ENCODE measurements at places on chromosomes 12 and 14. TPM values are rescaled to one million over a fixed set of nuclear protein-coding genes. Genes with fewer than 3 reads are reported as not detected.
A peak's percentile ranks its signal among the peaks of the same experiment; 100 is the strongest.

DNA sequence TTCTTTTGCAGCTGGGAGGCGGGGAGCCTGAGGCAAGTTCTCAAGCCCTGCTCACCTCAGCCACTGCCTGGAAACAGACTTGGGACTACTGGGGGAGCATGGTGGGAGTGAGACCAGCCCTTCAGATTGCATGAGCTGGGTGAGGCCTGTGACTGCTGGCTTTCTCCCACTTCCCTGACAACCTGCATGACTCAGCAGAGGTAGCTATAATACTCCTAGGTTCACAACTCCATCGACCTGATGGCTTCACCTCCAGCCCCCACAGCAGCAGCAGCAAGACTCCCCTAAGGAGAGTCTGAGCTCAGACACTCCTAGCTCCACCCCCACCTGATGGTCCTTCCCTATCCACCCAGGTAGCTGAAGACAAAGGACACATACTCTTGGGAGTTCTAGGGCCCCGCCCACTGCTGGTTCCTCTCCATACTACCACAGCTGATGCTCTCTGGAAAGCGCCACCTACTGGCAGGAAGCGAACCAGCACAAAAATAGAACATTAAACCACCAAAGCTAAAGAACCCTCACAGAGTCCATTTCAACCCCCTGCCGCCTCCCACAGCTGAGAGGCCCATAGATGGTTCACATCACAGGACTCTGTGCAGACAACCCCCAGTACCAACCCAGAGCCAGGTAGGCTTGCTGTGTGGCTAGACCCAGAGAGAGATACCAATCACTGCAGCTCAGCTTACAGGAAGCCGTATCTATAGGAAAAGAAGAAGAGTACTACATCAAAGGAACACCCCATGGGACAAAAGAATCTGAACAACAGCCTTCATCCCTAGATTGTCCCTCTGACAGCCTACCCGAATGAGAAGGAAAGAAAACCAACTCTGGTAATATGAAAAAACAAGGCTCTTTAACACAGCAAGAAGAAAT, 68.7 kb downstream of the RPAP3 start:
- peak; percentile 45 for DNase-seq
- H3K27ac ChIP-seq: no peak overlapping the region
- no peaks in the 10 kb centered on the region for H3K27me3 ChIP-seq
- no peak overlapping the region for H3K4me3 ChIP-seq

DNA sequence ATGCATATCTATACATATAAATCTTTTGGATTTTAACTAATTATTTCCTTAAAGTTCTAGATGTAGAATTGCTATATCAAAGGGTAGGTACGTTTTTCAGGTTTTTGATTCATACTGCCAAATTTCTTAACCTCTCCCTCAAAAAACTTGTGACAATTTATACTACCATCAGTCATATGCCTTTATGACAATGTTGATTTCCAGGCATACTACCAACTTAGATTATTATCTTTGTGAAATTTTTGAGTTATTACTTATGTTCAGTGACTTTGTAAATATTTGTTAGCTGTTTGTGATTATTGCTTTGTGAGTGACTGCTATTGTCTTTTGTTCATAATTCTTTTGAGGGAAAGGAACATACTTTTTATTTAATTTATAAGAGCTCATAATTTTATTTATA, 107.0 kb downstream of the SLC38A6 start:
- no peak overlapping the region for H3K27ac ChIP-seq
- H3K36me3 ChIP-seq: no peaks in the 10 kb centered on the region
- H3K27me3 ChIP-seq: no peaks in the 10 kb centered on the region
- DNase-seq: no peak

- H3K4me1 ChIP-seq: peaks cover 38% of the 10 kb centered on the region
- DNase-seq: no peak
- no peaks in the 10 kb centered on the region for H3K27me3 ChIP-seq
- no peak overlapping the region for H3K4me3 ChIP-seq
Measured at GRCh38 chr14:95505030-95505589, 11.3 kb downstream of the SYNE3 start.

- no peak for DNase-seq
- no peak overlapping the region for H3K27ac ChIP-seq
- no peaks in the 10 kb centered on the region for H3K27me3 ChIP-seq
- no peaks in the 10 kb centered on the region for H3K36me3 ChIP-seq
- no peak overlapping the region for H3K4me3 ChIP-seq
Measured at GRCh38 chr12:3019005-3019680, 58.0 kb upstream of the TSPAN9 start.

Gene ACOT6
- not detected for total RNA-seq

Gene EFS
- 8.6 TPM for total RNA-seq

Gene KLHL28
- 11.9 TPM for total RNA-seq

Gene VASH1
- 2.6 TPM for total RNA-seq

DNA sequence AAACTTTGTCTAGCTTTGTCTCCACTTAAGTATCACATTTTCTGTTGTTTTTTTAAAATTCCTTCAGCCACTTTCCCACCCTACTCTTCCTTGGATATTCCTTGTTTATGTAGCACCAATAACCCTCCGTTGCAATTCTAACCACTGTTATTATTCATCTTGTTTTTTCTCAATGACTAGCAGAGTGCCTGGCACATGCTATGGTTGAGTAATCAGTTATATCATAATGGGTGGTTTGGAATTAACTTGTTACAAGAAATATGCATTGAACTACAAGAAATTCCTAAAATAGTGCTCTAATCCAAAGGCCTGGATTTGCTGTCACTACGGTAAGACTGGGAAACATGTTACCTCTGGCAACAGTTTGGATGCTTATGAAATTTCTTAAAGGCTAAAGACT, 756.6 kb downstream of the NOVA1 start:
- no peak overlapping the region for H3K27ac ChIP-seq
- no peak for DNase-seq
- H3K36me3 ChIP-seq: no peaks in the 10 kb centered on the region
- H3K4me3 ChIP-seq: no peak overlapping the region
- H3K27me3 ChIP-seq: no peaks in the 10 kb centered on the region

DNA sequence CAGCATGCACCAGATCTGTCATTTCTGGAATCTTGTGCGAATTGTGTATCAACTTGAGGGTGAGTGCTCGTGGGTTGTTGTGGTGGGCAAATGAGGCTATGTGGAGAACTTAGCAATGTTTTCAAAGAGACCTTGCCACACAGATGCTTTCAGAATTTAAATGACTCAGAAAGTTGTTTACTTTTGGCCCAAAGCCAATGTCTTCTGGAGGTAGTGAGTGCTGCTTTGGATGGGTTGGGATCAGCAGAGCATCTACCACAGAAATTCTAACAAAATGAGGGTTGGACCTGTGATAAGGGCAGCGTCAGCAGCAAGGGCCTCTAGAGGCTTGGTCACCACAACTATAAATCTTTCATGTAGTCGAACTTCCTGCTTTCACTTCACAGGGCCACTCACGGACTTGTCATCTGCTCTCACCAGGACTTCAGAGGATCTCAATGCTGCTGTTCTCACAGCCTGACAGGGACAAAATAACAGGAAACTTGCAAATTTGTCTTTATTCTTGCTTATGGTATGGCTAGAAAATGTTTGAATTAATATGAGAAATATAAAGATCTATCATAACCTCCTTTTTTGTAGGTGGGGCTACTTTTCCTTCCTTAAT, 111.4 kb downstream of the DACT1 start:
- H3K27ac ChIP-seq: peak overlapping the region; percentile 19
- DNase-seq: peak; percentile 91
- peaks cover 52% of the 10 kb centered on the region for H3K4me1 ChIP-seq
- no peaks in the 10 kb centered on the region for H3K36me3 ChIP-seq
- no peak overlapping the region for H3K4me3 ChIP-seq
- H3K27me3 ChIP-seq: no peaks in the 10 kb centered on the region

DNA sequence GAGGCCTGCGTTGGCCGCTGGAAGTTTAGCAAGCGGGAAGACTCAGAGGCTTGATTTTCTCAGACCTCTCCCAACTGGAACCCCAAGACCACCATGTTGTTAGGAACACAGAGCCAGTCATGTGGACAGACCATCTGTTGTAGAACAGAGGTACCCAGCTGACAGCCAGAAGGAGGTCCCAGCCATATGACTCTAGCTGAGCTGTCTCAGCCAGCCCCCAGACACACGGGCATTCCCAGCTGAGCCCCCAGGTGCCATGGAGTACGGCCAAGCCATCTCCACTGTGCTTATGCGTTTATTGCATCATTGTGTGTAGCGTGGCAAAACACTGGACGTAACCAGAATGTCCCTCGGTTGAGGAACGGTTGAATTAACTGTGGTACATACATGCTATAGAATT, 421.9 kb downstream of the TMEM132D start:
- no peak overlapping the region for H3K27ac ChIP-seq
- H3K4me3 ChIP-seq: no peak overlapping the region
- H3K4me1 ChIP-seq: no peaks in the 10 kb centered on the region
- DNase-seq: no peak
- H3K36me3 ChIP-seq: no peaks in the 10 kb centered on the region

- DNase-seq: no peak
- no peaks in the 10 kb centered on the region for H3K36me3 ChIP-seq
- H3K4me3 ChIP-seq: no peak overlapping the region
- no peaks in the 10 kb centered on the region for H3K27me3 ChIP-seq
- H3K4me1 ChIP-seq: no peaks in the 10 kb centered on the region
Measured at GRCh38 chr12:29858270-29858786, 74.6 kb upstream of the TMTC1 start.

GRCh38 chr14:31297701-31298344, 90.2 kb upstream of the HECTD1 start:
- no peak overlapping the region for H3K27ac ChIP-seq
- peak; percentile 63 for DNase-seq
- no peak overlapping the region for H3K4me3 ChIP-seq
- peaks cover 61% of the 10 kb centered on the region for H3K36me3 ChIP-seq
- H3K27me3 ChIP-seq: no peaks in the 10 kb centered on the region

Gene SOX5
- not detected for total RNA-seq

GRCh38 chr12:42474391-42474790, 115.2 kb downstream of the PRICKLE1 start:
- H3K36me3 ChIP-seq: peaks cover 13% of the 10 kb centered on the region
- H3K27me3 ChIP-seq: no peaks in the 10 kb centered on the region
- peak; percentile 82 for DNase-seq
- peaks cover 58% of the 10 kb centered on the region for H3K4me1 ChIP-seq
- H3K27ac ChIP-seq: peak overlapping the region; percentile 64
